Ovary (tissue), 10 donors: ENCODE measurements at places on chromosomes 7 and 10. TPM values are rescaled to one million over a fixed set of nuclear protein-coding genes. Genes with fewer than 3 reads are reported as not detected.
A peak's percentile ranks its signal among the peaks of the same experiment; 100 is the strongest.

GRCh38 chr7:30459591-30460245 lies 18.9 kb downstream of the NOD1 start:
- peak; percentile 83 for DNase-seq
- H3K4me1 ChIP-seq, result peaks cover 10% of the 10 kb centered on the region
- no peaks in the 10 kb centered on the region for H3K36me3 ChIP-seq
- no peaks in the 10 kb centered on the region for H3K27me3 ChIP-seq
- peak overlapping the region; percentile 60 for H3K27ac ChIP-seq

DNA sequence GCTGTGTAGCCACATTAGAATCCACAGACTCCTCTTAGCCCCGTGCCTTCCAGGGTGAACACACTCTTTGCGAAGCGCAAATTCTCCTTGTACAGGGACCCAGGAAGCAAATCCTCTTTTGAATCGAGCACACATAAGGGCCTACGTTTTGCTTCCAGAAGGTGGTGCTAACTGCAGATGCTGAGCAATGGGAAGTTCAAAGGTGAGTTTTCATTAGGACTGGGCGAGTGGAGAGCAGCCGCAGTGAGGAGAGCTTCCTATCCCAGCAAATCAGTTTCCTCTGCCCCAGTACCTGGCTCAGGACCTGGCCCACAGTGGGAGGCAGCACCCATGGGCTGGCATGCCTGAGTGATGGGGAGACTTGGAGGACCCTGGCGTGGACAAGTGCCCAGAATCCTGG lies 23.5 kb upstream of the GPR26 start:
- no peak overlapping the region for H3K27ac ChIP-seq
- no peaks in the 10 kb centered on the region for H3K36me3 ChIP-seq
- DNase-seq, result no peak
- H3K4me3 ChIP-seq, result no peak overlapping the region
- H3K4me1 ChIP-seq, result no peaks in the 10 kb centered on the region

- no peaks in the 10 kb centered on the region for H3K36me3 ChIP-seq
- no peak overlapping the region for H3K4me3 ChIP-seq
- H3K27ac ChIP-seq, result no peak overlapping the region
- DNase-seq, result no peak
Observed at GRCh38 chr7:92824450-92824849, 11.9 kb downstream of the CDK6 start.

GRCh38 chr10:78772986-78773530 lies 295.7 kb upstream of the ZMIZ1 start:
- no peak for DNase-seq
- H3K4me1 ChIP-seq, result peaks cover 31% of the 10 kb centered on the region
- H3K4me3 ChIP-seq, result no peak overlapping the region
- no peak overlapping the region for H3K27ac ChIP-seq
- no peaks in the 10 kb centered on the region for H3K27me3 ChIP-seq
- H3K36me3 ChIP-seq, result no peaks in the 10 kb centered on the region

DNA sequence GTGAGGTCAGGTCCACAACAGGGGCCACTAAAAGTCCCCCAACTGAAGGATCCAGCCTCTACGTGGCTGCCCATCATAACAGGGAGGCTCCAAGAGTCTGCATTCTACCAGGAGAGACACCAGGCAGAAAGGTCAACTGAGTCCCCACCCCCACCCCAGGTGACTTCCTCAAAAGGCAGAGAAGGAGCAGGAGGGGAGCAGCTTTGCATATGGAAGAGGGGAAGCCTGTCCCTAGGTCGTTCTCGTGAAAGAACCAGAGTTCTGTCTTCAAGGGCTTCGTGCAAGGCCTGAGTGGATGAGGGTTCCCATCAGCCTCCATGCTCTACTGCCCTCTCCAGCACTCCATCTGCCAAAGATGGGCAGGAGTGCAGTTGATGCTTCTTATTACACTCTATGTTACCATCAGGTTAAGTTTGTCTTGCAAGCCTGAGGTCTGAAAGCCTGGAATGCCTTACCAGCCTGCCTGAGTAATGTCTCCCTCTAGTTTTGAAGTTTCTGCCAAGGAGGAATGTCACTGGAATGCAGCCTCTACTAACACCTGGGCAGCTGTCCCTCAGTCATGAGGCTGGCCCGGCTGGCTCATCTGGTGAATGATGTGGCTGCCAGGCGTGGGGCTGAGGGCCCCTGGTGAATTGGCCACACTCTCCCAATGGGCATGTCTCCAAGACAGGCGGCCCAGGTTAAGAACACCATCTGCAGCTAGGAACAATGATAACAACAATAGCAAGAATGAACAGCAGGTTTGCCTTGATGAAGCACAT lies 54.3 kb upstream of the SMNDC1 start:
- no peaks in the 10 kb centered on the region for H3K27me3 ChIP-seq
- no peak overlapping the region for H3K27ac ChIP-seq
- DNase-seq, result no peak
- H3K4me3 ChIP-seq, result no peak overlapping the region
- no peaks in the 10 kb centered on the region for H3K36me3 ChIP-seq
- H3K4me1 ChIP-seq, result peaks cover 3% of the 10 kb centered on the region

- no peaks in the 10 kb centered on the region for H3K27me3 ChIP-seq
- no peaks in the 10 kb centered on the region for H3K36me3 ChIP-seq
- no peaks in the 10 kb centered on the region for H3K4me1 ChIP-seq
Observed at GRCh38 chr10:133024704-133025557, 62.8 kb upstream of the ADGRA1 start.

Gene ASB10
- not detected for total RNA-seq

Gene SNCG
- total RNA-seq, result 76.1 TPM

Gene SEPTIN7
- 259 TPM for total RNA-seq

Gene SFTPA1
- total RNA-seq, result 0.45 TPM

Gene SEMA3D
- 0.95 TPM for total RNA-seq
